ENCODE measurements at places on chromosomes 5 and 9.

GRCh38 chr5:53027913-53028312 lies 38.8 kb downstream of the ITGA2 start:
- DNase-seq = no peak

- no peak for DNase-seq
Measured at GRCh38 chr5:139642891-139643871, 5.0 kb upstream of the CXXC5 start.

DNA sequence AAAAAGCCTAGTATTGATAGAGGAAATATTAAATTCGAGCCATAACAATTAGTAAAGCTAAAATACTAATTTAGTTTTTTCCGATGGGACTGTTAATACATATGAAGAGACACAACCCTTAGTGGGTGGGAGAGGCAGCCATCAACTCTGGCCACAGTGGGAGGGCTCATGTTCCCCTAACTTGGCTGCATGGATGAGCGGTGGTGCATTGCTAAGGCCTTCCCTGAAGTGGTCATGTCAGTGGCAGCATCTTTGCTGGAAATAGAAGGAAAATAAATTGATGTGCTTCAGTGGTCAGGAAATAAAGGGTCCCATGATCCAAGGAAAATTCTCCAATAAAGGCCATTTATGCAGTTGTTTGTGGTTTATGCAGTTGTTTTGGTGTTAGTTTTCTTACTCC lies 33.9 kb upstream of the F2RL2 start:
- no peak for DNase-seq

DNA sequence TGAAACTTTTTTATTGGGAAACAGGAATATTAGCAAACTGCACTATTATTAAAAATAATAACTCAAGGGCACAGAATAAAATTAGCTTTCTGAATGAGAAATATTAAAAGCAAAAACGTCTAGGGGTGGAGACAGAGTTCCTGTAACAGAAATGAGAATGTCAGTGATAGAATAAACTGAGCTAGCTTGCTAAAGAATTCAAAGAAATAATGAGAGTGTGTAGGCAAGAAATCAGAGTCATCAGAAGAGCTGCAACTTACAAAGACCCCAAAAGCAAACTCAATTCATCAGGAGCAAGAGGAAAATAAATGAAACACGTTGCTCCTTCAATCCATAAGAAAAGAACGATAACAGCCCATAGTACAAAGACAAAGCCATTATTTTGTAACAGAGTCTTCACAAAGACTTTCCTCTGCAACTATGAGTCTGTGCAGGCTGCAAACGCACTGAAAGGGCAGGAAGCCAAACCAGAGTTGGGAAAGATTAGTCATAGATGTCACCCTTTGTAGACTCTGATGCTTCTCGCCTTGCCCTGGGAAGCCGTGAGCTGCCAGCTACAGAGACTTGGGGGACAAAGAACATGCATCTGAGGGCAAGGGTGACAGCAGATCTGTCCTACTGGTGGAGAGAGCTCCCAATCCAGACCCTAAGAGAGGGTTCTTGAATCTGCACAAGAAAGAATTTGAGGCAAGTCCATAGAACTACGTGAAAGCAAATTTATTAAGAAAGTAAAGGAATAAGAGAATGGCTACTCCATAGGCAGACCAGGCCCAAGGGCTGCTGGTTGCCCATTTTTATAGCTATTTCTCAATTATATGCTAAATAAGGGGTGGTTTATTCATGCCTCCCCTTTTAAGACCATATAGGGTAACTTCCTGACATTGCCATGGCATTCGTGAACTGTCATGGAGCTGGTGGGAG lies 40.8 kb downstream of the SHC3 start:
- no peak for DNase-seq

DNA sequence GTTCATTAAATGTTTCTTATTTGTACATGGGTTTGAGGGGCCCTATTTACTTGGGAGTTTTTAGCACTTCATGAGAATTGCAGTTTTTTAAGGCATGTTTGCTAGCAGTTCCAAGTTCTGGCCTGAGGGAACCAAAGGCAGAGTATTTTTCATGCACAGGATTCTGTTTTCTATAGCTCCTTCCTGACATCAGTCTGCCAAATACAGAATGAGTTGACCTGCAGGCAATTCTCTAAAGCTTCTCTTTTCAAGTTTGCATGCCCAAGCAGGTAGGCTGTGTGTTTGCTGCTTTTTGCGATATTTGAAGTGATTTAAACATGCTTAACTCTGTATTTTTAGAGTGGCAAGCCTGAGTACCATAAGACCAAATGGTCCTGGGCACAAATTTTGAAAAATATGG lies 75.8 kb downstream of the AOPEP start:
- DNase-seq = no peak

- DNase-seq = no peak
Measured at GRCh38 chr5:137665678-137666460, 70.0 kb downstream of the KLHL3 start.

DNA sequence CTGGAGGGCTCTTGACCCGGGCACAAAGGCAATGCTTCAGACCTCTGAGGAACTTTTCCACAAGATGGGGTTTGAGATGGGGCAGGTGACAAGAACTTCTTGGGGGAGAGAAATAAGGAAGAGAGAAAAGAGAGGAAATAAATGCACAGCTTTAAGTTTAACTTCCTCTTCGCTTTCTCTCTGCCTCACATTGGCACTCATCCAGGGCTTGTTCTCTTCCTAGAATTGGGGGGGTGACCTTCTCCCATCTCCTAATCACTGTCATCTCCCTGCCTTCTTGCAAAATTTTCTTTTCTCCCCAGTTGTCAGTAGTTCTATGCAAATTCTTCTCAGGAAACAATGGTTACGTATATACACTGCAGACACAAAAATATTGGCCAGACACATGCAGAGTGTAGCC lies 19.1 kb upstream of the ADCY2 start:
- DNase-seq = no peak

- no peak for DNase-seq
Measured at GRCh38 chr5:177332031-177332895, 19.2 kb downstream of the LMAN2 start.

DNA sequence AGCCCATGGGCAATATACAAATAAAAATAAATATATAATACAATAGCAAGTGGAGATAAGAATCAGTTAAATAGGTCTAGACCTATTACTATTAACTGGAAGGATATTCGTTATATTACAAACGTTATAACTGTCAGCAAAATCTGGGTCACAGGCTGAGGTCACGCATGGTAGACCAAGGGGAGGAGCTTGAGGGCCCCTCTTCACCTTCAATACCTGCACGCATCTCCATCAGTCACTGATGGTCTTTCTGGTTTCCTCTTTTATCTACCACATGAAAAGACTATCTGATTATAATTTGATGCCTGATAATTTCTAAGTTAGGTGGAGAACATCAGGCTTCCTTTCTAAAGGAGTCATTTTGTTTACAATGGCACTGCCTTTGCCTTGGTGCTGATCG lies 43.2 kb downstream of the MAT2B start:
- DNase-seq = no peak

- DNase-seq = no peak
Measured at GRCh38 chr5:176771102-176771845, 39.1 kb upstream of the UNC5A start.

DNA sequence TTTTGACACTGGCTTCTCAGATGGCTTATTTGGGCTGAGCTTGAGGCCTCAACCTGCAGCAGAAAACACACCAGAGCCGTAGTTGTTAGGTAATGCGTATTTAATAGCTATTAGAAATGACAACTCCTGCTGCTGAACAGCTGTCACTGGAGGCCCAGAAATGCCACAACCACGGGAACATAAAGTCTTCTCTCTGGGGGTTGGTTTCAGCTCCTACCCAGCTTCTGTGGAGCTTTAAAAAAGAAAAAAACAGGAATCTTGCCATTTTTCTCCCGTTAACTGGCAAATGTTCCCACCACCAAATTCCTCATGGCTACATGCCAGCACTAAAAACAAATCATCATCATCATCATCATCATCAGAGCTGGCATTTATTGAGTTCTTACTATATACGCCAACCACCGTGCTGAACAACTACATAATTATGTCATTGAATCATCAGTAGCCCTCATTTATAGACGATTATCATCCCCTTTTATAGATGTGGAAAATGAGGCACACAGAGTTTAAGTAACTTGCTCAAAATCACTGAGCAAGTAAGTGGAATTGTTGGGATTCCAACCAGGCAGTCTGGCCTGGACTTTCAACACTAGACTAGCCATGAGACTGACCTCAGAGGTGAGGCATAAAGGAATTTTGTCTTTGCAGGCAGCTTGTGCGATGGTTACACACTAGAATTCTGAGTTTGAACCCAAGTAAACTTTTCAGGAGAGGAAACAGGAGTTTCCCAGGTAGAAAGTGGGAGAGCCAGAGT lies 185.3 kb upstream of the WWC1 start:
- no peak for DNase-seq

GRCh38 chr9:2109069-2109650 lies 94.0 kb downstream of the SMARCA2 start:
- no peak for DNase-seq

GRCh38 chr5:172454358-172455086 lies at the start of gene SH3PXD2B:
Gene SH3PXD2B (minus strand): TSS chr5:172454525. CDS start chr5:172454352, 173 bp downstream.
- DNase-seq = no peak

GRCh38 chr5:163695830-163696578 lies 190.6 kb downstream of the MAT2B start:
- no peak for DNase-seq

- no peak for DNase-seq
Measured at GRCh38 chr5:96930058-96930457, 5.8 kb upstream of the LNPEP start.

DNA sequence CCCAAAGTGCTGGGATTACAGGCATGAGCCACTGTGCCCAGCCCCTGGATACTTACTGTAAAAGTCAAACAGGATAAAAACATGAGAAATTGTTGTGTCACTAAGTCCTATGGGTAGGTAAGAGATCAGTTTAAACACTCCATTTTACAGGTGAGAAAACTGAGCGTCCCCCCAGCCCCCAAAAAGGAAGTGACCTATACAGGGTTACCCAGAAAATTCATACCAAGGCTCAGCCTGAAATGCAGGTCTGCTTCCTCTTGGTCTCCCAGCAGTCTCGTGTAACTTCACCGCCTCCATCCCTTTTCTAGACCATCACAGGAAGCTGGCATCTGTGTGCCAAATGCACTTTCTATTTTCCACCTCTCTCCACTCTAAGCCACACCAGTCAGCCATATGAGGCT lies 57.2 kb downstream of the TMOD1 start:
- no peak for DNase-seq

GRCh38 chr9:97907632-97908031 lies 14.7 kb downstream of the TRMO start:
- DNase-seq = no peak

DNA sequence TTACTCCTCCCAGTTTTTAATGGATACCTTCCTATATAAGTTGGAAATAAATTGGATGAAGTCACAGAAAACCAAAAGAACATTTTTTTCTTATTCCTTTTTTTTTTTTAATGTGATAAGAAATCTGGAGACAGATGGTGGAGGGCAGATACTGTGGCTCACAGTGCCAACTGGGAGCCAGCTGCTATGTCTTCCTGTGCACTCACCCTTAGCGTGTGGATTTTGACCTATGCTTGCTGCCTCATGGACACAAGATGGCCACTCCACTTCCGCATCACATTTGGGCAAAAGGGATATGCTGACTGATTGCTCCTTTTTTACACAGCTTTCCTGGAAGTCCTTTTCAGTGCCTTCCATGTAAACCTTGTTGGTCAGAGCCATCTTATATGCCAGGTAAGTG lies 342.6 kb downstream of the MAN2A1 start:
- no peak for DNase-seq

DNA sequence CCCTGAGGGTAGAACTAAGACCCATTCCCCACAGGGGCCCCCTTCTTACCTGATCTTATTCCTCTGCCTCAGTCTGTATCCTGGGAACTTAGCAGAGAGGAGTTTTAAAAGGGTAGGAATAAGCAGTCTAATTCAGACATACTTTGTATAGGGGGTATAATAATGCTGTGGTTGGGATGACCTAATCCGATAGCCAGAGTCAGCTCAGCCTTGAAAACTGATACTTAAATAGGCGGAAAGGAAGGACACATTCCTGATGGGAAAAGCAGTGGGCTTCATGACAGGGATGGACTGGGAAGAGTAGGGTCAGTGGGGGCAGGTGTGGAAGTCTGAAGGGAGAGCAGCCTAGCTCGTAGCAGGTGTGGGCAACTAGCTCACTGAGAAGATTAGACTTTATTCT lies 52.2 kb upstream of the TESK1 start:
- no peak for DNase-seq

DNA sequence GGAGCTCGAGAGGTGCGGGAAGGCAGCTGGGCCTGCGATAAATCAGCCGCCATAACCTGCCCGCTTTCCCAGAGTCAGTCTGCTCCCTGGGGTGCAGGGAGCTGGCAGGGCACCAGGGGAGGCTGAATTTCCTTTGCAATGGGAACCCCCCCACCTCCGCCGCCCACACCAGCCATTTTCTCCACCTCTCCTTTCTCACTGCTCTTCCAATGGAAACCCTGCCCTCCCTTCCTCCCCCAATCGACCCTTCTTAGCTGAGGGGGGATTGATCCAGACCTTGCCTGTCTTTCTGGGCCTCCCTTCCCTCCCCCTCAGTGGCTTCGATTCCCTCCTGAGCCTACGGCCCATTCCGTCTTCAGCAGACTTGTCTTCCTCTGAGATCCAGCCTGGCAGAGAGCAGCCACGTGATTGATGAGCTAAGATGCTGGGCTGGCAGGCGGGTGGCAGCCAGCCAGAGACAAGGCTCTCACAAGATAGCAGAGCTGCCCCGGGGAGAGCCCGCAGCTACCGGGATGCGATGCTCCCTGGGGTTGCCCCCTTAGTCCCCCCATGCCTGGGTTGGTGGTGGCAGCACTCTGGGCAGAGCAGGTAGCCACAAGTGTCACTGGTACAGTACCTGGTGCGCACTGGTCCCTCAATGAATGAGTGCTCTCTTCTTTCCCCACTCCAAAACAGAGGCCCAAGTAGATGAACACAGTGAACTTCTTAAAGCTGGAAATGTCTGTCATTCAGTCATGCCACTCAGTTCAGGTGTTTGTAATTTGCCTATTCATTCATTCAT lies 53.7 kb upstream of the FABP6 start:
- no peak for DNase-seq

DNA sequence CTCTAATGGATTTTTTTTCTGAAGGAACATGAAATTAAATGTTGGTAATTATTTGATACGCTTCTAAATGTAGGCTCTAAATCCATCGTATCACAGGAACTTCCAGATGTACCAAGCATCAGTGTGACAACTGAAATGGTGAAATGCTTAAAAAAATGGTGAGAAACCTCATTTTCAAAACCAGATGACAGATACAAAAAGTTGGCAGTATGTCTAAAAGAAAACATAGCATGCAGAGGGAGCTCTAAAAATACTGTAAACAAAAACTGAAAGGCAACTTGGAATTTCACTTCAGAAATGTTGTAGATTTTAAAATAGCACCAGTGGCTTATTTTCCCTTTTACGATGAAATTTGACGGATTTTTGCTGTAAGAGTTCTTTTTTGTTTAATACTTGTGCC lies 1043.6 kb upstream of the WWC1 start:
- no peak for DNase-seq

GRCh38 chr9:38067859-38068681 lies 957 bp downstream of the SHB start:
- no peak for DNase-seq

DNA sequence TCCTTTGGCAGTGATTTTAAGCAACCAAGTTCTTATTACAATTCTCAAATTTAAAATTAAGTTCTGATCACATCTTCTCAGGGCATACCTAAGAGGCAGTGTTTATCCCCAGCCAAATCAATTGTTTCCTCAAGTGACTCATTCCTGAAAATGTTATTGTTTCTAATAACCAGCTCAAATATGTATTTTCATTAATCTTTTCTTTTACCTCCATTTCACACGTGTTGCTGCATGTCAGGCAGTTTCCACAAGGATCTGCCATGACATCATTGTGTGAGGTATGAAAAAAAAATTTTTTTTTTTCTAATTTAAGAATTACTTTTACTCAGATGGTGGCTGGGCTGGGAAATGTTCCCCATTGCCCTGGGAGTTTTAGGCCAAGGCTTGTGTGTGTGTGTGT lies 113.0 kb upstream of the NTRK2 start:
- DNase-seq = no peak

All from esophagus squamous epithelium (tissue), 5 donors.